Activated naive CD4-positive, alpha-beta T cell treated with anti-CD3 and anti-CD28 coated beads for 36 hours (primary cell): ENCODE measurements at places on chromosomes 7 and 10.

- DNase-seq, result no peak
Observed at GRCh38 chr7:47952224-47952623, 4.0 kb upstream of the PKD1L1 start.

DNA sequence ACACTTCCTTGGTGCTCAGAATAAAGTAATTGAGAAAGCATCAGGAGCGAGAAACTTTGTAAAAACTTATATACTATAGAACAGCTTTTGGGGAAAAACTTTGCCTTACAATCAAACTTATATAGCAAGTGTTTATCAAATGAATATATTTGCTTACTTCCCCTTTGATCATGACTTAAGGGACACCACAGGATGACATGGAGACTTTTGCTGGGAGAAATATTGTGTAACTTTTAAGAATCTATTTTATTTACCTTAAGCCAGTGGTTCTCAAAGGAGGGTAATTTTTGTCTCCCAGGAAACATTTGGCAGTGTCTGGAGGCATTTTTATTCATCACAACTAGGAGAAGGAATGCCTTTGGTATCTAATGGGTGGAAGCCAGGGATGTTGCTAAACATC, 173.8 kb upstream of the HABP2 start:
- DNase-seq, result no peak

DNA sequence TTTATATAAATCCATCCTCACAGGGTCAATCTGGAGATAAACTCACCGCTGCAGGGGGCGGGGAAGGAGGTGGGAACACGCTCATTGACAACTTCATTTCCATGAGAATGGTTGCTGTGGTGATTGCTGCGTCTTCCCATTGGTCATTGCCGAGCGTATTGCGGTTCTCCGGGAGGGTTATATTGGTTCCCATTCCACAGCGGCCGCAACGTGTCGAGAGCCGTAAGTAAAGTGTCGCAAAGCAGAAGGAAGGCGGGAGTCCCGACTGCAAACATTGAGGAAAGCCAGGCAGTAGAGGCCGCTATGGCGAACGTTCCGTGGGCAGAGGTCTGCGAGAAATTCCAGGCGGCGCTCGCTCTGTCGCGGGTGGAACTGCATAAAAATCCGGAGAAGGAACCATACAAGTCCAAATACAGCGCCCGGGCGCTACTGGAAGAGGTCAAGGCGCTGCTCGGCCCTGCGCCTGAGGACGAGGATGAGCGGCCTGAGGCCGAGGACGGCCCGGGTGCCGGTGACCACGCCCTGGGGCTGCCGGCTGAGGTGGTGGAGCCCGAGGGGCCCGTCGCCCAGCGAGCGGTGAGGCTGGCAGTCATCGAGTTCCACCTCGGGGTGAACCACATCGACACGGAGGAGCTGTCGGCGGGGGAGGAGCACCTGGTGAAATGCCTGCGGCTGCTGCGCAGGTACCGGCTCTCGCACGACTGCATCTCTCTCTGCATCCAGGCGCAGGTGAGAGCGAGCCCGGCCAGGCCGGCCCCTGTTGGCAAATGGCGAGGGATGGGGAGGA, at the start of gene KIFBP:
TSS of gene KIFBP (plus strand) at position 274 of the 787 bp plus-strand sequence. CDS start at position 304, 30 bp downstream.
- peak; percentile 94 for DNase-seq

- no peak for DNase-seq
Observed at GRCh38 chr10:6953271-6953801, 373.3 kb upstream of the PRKCQ start.

- DNase-seq, result no peak
Observed at GRCh38 chr10:61971003-61971325, 69.5 kb downstream of the ARID5B start.

GRCh38 chr7:25894002-25894901, 257.7 kb upstream of the NFE2L3 start:
- peak; percentile 43 for DNase-seq

- peak; percentile 11 for DNase-seq
Observed at GRCh38 chr10:21494191-21495001, 31.1 kb downstream of the SKIDA1 start.

- DNase-seq, result no peak
Observed at GRCh38 chr10:47111329-47111862, 188.6 kb upstream of the GDF10 start.

- DNase-seq, result peak; percentile 60
Observed at GRCh38 chr10:34655286-34656170, 159.6 kb downstream of the PARD3 start.
